ENCODE measurements at places on chromosomes 2 and 18.

DNA sequence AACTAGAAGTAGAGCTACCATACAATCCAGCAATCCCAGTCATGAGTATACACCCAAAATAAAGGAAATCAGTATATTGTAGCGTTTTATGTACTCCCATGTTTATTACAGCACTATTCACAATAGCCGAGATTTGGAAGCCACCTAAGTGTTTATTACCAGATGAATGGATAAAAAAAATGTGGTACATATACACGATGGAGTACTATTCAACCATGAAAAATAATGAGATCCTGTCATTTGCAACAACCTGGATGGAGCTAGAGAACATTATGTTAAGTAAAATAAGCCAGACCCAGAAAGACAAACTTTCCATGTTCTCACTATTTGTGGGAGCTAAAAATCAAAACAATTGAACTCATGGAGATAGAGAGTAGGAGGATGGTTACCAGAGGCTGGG is 131.9 kb downstream of the TMEM131 start:
- DNase-seq = no peak

DNA sequence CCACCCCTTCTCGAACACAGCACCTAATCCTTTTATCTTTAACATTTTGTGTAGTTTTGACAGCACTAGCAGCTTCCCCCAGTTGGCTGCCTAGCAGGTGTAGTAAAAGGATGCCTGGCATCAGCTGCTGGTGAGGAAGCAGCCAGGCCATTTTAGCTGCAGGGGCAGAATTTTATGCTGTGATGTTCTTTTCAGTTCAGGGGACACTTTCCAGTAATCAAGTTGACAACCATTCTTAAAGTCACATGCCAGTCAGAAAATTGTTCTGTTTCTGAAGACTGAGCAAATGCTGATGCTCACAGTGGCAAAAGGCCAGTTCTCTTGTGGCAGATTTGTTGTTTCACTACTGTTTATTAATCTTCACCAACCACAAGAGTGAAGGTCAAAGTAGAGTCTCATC is 570.8 kb downstream of the CCDC85A start:
- DNase-seq = no peak

- peak; percentile 0 for DNase-seq
Measured at GRCh38 chr18:79493211-79493800, 97.6 kb downstream of the NFATC1 start.

GRCh38 chr2:233572468-233572867 is 5.9 kb upstream of the USP40 start:
- DNase-seq = no peak

DNA sequence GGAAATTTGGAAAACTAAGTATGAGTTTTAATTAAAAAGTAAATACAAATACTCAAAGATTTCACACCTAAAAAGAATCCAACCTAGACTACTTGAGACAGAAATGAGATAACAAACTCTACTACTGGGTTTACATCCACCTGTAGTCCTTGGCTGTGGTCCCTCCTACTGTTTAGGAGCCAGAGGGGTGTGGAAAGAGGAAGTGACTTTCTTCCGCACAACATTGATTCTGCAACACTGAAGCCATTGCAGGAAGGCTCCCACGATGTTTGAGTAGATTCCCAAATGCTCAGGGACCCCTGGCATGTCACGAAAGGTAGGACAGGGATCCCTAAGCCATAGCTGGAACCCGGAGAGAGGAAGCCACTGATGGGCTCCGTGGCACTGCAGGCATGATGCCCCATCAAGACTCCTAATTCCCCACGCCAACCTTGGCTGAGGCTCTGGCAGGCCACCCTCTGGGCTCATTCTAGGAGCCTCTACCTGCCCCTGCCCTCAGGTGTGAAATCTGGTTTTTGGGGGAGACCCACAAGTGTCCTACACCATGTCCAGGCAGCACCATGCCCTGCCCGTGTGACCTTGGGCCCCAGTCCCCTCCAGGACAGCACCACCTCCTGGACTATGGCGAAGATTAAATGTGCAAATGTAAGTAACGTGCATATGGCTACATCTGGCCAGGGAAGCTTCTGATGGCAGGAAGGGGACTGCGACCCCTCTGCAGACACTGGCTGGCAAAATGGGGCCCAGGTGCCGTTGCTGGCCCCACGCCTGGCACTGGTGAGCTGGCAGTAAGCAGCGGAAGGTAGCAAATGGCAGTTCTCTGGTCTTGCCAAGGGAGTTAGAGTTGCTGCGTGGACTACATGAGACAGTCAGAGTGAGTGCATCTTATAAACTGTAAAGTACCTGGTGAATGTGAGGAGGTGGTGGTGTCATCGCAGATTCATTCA is 38.2 kb upstream of the MAL start:
- DNase-seq = no peak

DNA sequence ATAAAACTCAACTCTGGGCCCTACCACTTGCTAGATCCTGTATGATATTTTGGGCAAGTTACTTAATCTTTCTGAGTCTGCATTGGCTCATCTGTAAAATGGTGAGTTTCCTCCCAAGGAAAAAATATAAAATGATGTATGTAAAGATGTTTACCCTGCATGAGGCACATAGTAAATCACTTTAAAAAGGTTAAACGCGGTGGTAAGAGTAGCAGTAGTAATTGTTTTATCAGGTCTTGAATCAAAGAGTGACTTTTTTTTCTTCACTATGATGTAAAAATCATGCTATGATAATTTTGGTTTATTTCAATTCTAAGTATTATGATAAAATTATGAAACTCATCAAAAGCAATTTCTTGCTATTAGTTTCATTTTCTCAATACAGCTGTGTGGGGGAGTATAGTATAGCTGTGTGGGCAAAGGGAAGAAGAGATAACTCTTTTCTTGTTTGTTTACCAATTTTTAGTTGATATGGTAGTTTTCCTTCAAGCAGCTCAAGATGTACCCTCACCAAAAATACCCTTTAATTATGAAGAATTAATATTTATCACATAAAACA is 10.7 kb downstream of the ARHGAP15 start:
- no peak for DNase-seq

GRCh38 chr2:178428396-178428806 is 22.6 kb downstream of the PRKRA start:
- DNase-seq = no peak

GRCh38 chr2:189285349-189285748 is 105.8 kb upstream of the COL5A2 start:
- no peak for DNase-seq

DNA sequence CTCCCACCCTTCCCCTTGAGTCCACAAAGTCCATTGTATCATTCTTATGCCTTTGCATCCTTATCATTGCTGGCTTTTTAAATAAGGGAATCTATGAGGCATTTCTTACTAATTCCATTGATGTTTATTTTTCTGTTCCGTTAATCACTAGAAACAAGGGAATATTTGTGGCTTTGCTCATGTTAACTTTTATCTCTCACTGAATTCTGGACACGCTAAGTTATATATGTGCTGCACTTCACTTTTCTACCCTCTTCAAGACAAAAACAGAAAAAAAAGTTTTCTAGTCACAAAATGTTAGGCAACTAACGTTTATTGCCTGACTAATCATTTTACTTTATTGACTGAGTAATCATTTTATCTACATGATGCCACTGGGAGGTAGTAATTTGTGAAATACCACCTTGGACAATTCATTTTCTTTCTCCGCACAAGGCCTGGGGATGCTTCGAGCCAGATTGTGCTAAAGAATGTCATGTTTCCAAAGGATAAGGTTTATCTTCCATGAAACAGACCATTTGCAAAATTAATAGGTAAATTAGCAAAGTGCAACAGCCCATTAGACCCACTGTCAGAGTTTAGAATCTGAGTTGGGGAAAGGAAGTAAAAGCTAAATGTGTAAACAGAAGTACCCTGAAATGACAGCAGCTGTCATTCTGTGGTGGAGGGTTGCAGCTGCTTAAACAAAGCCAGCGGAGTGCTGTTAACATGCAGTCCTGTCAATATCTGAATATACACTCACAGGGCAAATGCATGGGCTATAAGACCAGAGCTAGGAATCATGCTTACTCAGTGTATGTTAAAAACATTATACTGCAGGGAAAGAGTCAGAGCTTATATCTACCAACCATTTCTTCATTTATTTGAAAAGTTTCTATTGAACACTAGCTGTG is 658.7 kb downstream of the CNTNAP5 start:
- DNase-seq = no peak

DNA sequence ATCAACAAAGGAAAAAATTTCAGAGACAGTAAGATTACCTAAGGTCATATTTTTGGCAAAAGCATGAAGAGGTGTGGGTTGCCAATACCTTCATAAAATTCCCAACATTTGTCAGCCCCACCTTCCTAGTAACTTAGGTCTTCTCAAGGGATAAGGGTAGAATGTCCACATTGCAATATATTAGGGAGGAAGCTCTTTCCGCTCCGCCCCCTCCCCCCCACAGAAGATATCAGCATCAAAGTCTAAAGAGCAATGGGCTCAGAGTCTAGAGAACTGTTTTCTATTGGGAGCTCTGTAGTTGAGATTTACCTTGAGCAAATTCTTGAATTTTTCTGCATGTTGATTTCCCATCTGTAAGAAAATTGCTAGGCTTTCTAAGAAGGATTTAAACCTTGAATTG is 200.3 kb downstream of the CD226 start:
- DNase-seq = no peak

GRCh38 chr2:41622301-41622700 is 425.5 kb upstream of the PKDCC start:
- DNase-seq = no peak

DNA sequence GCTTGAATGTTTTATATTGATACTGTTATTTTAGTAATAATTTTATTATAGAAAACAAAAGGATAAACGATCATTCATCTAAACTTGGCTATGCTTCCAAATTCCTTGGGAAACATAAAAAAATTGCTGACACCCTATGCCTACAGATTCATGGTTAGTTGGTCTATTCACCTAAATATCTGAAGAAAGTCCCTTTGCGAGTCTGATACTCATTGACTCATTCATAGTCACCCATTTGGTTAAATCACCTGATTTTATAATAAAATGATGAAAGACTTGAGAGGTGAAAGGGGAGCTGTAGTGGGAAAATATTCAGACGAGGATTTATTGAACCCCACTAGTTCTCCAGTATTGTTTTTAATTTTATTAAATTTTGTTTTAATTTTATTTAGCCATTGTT is 112.0 kb downstream of the PTPN4 start:
- no peak for DNase-seq

GRCh38 chr18:10739152-10739551 is 213.3 kb downstream of the NAPG start:
- no peak for DNase-seq

GRCh38 chr2:3959372-3959771 is 256.0 kb downstream of the DCDC2C start:
- no peak for DNase-seq
